ENCODE measurements at places on chromosomes 6 and 20.

DNA sequence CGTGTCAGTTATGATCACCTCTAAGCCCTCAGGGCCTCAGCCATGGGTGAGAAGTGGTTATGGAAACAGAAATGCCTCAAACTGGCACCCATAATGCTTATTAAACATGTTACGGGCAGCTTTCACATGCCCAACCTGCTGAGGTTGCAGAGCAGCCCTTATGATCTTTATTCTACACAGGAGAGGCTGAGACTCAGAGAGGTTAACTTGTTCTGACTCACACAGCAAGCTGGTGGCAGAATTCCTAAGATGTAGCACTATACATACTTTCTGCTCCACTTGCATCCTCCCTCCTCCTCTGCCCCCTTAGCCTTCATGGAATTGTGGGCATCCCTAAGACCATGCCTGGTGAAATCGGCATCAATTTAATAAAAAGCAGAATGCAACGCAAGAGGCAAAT is 34.7 kb upstream of the IGF2R start:
- DNase-seq: peak; percentile 32

- DNase-seq: no peak
Measured at GRCh38 chr20:43959920-43960227, 45.2 kb downstream of the TOX2 start.

- no peak for DNase-seq
Measured at GRCh38 chr6:38584731-38585130, 55.0 kb downstream of the BTBD9 start.

DNA sequence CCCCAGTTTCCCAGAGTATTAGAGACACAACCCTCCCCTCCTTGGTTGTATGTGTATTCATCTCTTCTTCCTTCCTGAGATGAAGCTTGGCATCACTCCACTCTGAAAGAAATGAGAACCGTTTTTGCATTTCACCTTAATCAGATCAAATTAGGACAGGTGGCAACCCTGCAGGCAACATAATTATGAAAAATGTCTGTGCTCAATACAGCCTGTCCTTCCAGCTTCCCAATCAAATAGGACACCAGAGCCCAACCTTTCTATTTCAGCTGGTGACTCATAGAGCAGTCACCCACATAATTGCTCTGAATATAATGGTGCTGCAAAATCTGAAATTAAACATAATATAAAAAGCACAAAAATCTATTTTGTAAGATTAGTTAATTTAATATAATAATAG is 310.2 kb upstream of the AGPAT4 start:
- DNase-seq: no peak

GRCh38 chr6:27685279-27685678 is 212.4 kb upstream of the ZNF184 start:
- no peak for DNase-seq

DNA sequence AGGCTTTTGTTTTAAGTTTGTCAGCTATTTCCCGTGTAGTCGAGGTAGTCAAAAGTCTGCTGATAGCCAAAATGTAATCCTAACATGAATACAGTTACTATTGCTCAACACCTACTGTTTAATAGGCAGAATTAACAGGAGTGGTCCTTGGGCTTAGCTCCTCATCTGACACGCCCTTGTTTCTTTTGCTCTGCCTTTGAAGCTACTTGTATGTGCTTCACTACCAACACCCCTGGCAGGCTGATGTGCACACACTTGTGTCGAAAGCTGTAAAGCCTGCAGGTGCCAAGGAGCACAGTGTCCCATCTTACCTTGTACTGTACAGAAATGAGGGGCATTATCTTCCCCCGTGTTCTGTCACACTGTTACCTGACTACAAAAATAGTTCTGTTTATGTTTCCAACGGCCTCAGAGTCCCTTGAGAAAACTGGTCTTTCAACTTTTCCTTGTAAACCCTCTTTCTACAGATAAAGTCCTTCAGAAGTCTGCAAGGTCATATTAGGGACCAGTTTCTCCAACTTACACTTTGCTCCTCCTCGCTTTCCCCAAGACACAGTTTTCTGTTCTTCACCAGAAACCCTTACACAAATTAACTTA is 9.3 kb downstream of the SDHAF4 start:
- DNase-seq: no peak

DNA sequence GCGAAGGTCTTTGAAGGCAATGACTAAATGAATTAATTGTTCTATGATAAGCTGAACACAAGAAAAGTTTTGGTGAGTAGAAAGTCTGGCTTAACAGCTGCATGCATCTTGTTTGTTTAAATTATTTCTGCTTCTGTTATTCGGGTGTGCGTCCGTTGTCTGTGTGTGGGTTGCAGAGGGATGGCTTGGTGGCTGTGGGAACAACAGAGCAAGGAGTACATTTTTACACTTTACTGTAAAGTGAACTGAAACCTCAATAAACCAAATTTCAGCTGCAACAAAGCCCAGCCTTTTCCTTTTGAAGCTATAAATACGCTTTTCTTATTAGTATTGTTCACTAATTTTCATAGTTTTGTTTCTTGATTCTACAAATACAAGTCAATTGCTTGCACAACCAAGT is 3.5 kb upstream of the LAMP5 start:
- DNase-seq: no peak

- no peak for DNase-seq
Measured at GRCh38 chr6:21476112-21476511, 117.4 kb upstream of the SOX4 start.

DNA sequence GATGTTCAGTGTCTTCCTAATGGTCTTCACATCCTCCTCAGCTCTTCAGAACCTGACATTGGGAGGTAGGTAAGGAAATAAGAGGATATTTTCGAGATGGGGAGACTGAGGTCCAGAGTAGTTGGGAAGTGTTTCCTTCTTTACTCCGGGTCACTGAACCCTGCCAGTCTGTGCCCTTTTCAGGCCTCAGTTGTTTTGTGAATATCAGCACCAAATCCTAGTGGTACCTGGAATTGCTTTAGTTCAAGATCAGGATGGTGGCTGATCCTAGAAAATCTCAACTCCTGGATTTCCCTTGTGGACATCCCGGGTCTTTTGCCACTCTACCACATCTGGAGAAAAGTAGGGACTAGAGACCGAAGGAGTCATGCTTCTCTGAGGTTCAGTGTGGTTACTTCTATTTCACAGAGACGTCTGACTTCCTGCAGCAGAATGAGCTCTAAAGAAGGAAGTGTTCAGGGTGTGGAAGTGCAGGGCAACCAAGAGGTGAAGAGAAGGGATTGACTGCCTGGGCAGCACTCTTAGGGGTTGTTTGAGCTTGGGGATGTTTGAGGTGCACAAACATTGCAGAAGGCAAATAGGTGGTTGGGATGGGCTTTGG is 995 bp downstream of the STK4 start:
- DNase-seq: peak; percentile 46

GRCh38 chr6:107731422-107732319 is 92.4 kb downstream of the SCML4 start:
- DNase-seq: no peak

DNA sequence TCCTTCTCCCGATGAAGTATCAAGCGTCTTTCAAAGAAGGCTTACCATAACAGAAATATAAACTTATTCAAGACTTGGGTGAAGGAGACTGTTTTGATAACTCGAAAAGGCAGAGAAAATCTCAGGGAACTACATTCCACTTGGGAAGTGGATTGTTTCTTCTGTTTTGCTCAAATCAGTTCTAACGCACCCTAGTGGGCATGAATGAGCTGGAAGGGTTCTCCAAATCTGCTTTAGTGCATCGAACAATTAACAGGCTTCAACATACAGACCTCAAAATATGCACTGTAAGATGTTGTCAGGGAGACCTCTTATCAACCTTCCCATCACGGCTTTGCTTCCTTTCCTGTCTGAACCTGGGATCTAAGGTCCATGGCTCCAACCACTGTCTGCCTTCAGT is 392.5 kb downstream of the CD83 start:
- no peak for DNase-seq

- DNase-seq: peak; percentile 20
Measured at GRCh38 chr6:138007014-138007472, 100.2 kb downstream of the PERP start.

DNA sequence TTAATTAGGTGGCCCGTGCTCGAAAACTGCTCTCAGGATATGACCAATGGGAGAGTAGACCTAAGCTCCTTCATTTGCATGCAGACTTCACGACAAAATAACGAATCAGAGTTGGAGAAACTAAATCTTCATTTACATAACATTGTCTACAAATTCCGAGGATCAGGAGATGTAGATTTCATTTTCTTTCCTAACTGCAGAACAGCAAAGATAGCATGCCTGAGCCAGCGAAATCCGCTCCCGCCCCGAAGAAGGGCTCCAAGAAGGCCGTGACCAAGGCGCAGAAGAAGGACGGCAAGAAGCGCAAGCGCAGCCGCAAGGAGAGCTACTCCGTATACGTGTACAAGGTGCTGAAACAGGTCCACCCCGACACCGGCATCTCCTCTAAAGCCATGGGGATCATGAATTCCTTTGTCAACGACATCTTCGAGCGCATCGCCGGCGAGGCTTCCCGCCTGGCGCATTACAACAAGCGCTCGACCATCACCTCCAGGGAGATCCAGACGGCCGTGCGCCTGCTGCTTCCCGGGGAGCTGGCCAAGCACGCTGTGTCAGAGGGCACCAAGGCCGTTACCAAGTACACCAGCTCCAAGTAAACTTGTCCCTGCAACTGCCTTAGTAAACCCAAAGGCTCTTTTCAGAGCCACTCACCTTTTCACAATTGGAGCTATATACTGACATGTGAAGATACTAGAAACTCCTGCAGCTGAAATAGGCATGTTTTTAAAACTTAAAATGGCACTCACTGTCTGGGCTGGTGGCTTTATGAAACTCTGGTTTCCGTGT is 96.5 kb downstream of the HFE start:
- DNase-seq: peak; percentile 69

DNA sequence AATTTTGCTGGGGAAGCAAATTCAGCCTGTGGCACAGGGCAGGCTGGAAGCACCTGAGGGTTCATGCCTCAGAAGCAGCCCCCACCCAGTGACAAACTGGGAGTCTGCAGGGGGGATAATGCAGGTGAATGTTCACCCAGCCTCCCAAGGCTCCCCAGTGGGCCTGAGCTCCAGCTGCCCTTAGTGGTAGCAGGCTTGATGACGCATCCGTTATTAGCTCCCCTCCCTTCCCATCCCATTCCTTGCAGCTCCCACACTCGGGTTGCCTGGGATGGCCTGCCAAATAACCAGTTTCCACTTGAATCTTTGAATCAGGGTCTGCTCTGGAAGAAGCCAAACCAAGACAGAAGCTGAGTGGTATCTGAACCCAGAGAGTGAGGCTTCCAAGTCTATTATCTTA is 15.8 kb downstream of the KCNK15 start:
- no peak for DNase-seq

DNA sequence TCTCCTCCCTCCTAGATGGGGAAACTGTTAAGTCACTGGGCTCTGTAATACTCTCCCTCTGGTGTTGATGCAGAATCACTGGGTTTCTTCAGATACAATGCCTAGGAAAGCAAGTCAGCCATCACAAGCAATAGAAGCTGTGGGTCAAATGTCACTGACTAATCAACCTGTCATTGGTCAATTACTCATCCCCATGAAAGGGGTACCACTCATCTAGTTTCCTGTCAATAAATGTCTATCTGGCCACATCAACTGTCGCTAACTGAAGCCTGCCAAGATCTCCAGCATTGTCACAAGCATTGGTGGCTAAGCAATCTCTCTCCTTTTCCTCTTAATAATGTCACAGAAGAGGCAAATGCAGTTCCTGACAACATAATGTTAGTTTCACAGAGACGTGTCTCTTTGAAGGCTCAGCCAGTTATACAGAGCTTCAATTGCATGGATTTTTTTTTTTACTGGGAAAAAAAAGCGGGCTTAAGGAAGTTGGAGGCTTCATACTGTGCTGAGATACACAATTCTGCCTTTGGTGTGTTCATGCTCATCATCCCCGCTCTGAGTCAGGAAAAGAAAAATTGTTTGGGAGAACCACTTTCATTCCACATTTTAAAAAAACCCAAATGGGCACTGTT is 355.9 kb downstream of the BTBD9 start:
- DNase-seq: peak; percentile 86

- DNase-seq: peak; percentile 9
Measured at GRCh38 chr6:99344289-99344688, 5.2 kb downstream of the FAXC start.

GRCh38 chr6:143135797-143136561 is 75.3 kb downstream of the AIG1 start:
- DNase-seq: no peak

GRCh38 chr6:35017411-35018181 is 123.5 kb downstream of the TCP11 start:
- no peak for DNase-seq

GRCh38 chr6:4289770-4290320 is 154.5 kb upstream of the ECI2 start:
- no peak for DNase-seq

DNA sequence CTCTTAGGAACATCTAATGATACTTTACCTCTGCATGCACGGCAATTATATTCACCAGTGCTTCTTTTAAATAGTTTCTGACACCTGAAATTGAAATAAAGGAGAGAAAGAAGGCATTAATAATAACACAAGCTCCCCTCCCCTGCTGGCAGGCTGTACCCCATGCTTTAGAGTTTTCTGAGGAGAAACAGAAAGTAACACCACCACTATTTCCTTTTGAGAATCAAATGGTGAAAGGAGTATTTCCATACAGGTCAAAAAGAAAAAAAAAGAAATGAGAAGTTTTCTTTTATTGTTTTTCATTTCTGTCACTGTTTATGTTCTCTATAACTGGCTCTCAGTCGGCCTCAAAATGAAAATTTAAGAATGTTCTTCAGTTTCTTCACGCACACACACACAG is 108.1 kb downstream of the IRF4 start:
- DNase-seq: no peak

GRCh38 chr6:54107470-54108090 is 3.7 kb upstream of the MLIP start:
- DNase-seq: no peak

GRCh38 chr20:51862796-51863195 is 60.5 kb upstream of the SALL4 start:
- DNase-seq: peak; percentile 57

- DNase-seq: no peak
Measured at GRCh38 chr20:36270744-36271638, 34.7 kb downstream of the AAR2 start.

- DNase-seq: no peak
Measured at GRCh38 chr20:51318058-51318949, 224.2 kb downstream of the NFATC2 start.

- no peak for DNase-seq
Measured at GRCh38 chr6:52183131-52183713, 3.0 kb upstream of the IL17A start.

GRCh38 chr20:3865152-3865886 is 18.7 kb downstream of the MAVS start:
- no peak for DNase-seq

DNA sequence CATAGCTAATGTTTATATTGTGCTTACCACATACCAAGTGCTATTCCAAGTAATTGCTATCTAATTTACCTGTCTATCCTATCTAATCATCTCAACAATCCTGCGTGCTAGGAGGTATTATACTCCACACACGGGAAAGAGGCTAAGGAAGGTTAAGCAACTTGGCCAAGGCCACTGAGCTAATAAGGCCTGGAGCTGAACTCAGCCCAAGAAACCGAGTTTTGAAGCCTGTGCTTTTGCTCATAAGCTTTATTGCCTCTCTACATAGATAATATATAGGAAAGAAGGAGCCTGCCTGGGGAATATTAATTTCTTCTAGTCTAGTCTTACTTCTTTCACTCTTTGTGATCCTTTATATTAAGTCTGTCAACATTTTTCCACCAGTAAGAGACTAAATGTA is 67.8 kb upstream of the ADGRF4 start:
- DNase-seq: no peak
